Aorta (tissue), 5 donors: ENCODE measurements at places on chromosomes 3 and 15. TPM values are rescaled to one million over a fixed set of nuclear protein-coding genes. Genes with fewer than 3 reads are reported as not detected.

DNA sequence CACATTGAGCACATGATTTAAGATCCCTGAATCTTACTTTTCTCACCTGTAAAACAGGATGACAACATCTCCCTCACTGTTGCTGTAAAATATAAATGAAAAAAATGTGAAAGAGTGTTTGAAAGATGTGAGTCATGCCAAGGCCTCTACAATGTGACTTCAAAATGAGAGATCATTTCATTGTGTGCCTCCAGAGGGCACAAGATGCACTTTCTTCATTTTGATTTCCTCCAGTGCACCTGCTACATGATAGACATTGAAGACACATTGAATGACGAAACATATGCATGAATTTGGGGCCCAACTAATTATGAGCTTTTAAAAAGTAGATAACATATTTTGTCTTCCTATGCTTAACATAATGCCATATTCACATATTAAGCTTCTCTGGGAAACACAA is 170.3 kb downstream of the MOBP start:
- DNase-seq, result no peak

DNA sequence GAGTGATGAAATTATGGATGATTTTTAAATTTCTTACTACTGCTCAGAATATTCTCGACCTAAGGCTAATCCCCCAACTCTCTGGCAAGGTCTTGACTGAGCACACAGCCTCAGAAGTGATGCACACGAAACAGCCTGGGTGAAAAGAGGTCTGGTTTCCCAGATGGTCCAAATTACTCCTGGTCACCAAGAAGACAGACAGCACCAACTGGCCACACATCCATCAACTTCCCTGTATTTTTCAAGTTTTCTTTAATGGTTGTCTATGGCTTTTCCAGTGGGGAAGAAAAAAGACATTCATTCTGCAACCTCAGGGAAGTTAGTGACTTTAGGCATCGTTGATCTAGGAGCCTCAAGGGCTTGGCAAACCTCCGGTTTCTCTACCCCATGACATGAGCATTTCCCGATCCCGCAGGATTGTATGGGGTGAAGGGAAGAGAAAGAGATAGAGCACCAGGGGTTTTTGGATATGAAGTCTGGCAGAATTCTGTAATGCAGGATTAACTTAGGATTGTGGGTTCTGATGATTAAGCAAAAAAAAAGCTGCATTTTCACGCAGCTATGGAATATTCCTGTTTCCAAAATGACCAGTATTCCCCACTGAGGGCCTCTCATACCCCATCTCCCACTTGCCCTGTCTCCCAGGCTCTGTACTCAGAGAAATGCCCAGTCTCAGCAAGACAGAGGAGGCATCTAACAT is 62.2 kb downstream of the UMPS start:
- peak; percentile 15 for DNase-seq

- no peak for DNase-seq
Measured at GRCh38 chr15:101406526-101407195, 82.8 kb downstream of the PCSK6 start.

DNA sequence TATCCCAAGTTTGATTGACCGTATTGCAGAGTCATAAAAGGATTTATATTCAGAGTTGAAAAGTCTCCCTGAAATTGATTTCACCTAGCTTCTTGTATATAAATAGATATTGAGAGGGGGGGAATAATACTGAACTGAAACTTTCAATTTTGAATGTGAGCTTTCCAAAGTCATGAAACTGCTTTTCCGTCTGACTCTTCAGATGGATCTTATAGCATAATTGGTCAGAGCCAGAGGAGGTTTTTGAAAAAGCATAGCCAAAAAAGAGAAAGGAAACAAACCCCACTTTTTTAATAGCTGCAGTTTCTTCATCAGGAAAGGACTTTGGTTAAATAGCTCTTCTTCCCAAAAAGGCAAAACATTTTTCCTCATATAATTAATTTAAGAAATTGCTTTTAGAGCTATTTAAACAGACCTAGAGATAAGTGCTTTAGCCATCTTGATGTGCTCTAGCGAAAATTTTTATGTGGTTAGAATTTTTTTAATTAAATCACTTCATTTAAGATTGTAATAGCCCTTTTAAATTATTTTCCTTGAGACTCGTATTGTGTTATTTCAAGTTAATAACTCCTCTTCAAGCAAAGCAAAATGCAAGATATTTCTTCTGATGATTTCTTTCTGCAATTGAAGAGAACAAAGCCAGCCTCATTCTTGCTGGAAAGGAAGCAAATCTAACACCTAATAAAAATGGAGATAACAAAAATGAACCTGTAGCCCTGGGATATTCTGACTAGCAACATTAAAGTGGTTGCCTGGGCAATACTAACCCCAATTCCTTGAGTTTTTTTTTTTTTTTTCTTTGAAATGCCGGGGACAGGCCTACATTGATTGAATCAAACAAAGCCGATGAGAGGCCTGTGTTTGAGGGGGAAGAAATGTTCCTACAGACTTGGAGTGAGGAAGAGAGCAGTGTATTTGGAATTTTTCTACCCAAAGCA is 173.6 kb downstream of the PTPRG start:
- no peak for DNase-seq

DNA sequence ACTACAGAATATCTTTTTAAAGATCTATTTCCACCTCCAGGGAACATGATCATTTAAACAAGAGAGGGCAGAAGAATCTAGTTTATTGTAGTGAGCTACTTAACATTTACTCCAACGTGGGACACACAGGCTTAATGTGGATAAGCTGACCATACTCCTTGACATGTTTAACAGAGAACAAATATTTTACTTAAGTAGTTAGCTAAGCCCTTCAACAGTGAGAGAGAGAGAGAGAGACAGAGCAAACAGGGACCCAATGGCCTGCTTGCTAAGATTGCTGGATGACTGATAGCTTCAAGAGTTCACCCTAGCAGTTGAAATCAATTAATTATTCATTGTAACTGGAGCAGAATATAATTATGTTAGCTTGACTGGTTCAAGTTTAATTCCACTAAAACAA is 158.6 kb downstream of the ADAM10 start:
- no peak for DNase-seq

GRCh38 chr3:49244581-49245205 is 32.3 kb downstream of the C3orf62 start:
- no peak for DNase-seq

DNA sequence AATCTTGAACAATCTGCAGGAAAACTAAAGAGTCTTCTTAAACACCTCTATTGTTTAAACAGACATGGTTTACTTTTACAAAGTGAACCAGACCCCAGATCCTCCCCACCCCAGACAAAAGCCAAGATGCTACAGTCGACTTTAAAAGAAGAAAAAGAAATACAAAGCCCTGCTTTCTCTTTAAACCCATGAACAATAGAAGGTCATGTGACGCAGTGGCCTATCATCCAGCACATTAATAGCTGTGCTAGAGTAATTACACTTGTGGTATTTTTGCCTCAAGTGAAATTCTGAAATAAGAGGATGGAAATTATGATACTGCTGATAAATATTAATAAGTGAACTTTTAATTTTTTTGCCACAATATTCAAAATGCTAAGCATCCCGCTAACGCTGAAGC is 613.4 kb downstream of the FOXP1 start:
- no peak for DNase-seq

DNA sequence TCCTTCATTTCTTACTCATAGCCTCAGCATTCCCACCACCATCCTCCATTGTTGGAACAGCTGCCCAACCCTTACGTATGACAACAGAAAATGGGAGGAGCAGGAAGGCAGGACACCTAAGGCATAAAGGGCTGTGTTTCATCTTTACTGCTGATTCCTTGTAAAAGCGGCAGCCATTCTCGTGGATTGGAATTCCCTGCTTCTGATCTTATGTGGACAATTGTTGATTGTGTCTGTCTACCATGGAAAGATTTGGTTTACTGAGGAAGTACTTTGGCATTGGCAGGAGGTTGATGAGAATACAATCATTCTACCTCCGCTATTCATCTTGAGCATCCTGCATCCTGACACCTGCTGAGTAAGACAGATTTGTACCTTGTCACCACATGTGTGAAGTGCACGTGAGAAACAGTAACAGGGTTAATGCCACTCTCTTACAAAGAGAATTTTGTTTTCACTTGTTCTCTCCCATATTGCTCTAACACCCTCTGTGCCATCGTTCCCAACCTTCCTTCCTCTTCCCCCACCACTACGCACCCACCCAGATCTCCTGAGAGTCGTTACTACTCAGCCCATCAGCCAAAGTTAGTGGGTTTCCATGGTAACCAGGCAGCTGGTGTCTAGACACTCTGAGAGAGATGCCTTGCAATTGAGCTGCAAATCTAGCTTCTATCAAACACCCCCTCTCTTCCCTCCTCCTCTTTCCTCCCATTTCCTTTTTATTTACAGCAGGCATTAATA is 75.7 kb downstream of the GAP43 start:
- DNase-seq, result no peak

GRCh38 chr3:181403876-181404660 is 307.7 kb upstream of the SOX2 start:
- DNase-seq, result no peak

- no peak for DNase-seq
Measured at GRCh38 chr3:47413751-47414150, 32.9 kb downstream of the PTPN23 start.

DNA sequence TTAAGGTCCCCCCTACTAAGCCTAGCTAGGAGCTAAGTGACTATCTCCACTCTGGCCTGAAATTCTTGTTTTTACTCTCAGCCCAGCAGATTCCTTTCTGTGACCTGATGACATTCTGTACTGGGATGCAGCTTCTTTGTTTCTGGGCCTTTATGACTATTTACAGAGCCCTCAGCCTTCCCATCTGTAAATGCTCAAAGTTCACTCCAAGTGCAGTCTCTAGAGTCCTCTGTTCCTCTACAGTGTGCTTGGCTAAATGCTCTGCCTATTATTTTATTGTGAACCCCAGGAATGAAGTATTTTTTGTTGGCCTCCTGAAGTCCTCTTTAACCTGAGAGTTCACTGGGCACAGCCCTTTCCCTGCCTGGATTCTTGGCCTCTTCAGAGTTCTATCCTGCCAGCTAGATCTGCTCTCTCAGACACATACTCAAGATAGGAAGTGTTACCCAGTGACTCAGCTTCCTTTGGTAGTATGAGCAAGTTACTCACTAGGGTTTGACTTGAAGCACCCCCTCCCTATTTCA is 278.1 kb upstream of the P2RY1 start:
- no peak for DNase-seq

DNA sequence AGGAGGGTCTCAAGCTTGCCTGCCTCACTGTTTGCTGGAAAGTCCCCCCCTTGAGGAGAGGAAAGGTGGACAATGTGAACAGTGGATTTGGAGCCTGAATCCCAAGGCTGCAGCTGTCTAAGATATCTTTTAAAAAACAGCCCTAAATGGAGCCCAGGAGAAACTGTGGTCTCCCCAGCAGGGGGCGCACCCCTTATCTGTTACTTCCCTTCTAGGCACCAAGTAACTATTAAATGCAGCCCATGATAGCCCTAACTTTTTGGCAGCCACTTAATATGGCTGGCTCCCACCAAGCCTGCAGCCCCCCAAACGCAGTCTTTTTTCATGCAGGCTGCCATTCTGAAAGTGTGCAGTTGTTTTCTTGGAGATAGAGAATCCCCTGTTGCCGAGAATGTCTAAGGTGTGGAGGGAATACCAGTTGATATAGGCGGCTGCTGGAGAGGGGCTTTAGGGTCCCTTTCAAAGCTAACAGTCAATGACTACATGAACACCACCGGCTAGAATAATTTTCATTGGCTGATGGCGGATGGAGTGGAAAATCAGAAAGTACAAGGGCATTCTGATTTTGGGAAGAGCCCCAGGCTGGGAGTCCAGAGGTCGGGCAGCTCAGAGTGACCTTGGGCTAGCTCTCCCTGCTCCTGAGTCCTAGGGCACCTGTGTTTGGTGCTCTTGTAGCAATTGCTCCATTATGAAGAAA is 1.3 kb downstream of the RHCG start:
- DNase-seq, result no peak

- DNase-seq, result no peak
Measured at GRCh38 chr15:62432702-62433398, 267.8 kb upstream of the C2CD4B start.

DNA sequence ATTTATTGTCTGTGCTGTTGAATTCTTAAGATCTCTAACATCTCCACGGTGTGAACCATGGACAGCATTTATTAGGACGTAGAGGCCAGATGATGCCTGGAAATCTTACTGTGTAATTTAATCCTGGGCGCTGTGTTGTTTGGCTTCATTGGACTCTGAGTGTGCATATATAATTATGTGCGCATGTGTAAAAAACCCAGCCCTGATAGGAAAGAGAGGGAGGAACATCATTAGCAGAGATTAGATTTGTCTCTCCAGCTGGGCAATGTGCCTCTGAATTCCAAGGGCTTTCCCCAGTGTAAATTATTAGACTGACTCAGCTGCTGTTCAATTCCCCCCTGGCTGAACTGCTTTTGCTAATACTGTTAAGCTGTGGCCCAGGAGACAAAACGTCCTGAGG is 39.6 kb downstream of the MAP3K13 start:
- DNase-seq, result no peak

DNA sequence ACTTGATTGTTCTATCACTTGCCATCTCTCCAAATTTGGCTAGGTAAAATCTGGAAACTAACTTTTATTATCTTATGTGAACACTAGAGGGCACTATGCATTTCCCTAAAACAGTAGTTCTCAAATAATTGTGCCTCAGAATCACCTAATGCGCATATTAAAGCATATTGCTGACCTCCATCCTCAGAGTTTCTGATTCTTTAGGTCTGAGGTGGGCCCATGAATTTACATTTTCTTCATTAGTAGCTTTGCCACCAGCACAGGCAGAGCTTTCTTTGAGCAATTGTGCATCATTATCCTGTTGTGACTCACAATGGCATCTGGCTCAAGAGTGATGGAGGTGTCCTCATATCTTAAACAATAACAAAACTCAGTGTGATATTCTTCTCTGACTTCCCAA is 17.5 kb upstream of the BCHE start:
- DNase-seq, result no peak

SPATA16 gene
- not detected for total RNA-seq

RASGRP1 gene
- total RNA-seq, result 1.5 TPM

NDUFB4 gene
- total RNA-seq, result 84.4 TPM

MORC1 gene
- not detected for total RNA-seq

SCAPER gene
- total RNA-seq, result 37.8 TPM

IQCF5 gene
- total RNA-seq, result not detected

ARPIN gene
- 35.4 TPM for total RNA-seq

SLC22A13 gene
- total RNA-seq, result 1.3 TPM

NDUFAF3 gene
- total RNA-seq, result 60.6 TPM

EXOG gene
- total RNA-seq, result 14.8 TPM

DUOXA1 gene
- 0.23 TPM for total RNA-seq
